ENCODE measurements at places on chromosomes 1 and 21. TPM values are rescaled to one million over a fixed set of nuclear protein-coding genes. Genes with fewer than 3 reads are reported as not detected.

DNA sequence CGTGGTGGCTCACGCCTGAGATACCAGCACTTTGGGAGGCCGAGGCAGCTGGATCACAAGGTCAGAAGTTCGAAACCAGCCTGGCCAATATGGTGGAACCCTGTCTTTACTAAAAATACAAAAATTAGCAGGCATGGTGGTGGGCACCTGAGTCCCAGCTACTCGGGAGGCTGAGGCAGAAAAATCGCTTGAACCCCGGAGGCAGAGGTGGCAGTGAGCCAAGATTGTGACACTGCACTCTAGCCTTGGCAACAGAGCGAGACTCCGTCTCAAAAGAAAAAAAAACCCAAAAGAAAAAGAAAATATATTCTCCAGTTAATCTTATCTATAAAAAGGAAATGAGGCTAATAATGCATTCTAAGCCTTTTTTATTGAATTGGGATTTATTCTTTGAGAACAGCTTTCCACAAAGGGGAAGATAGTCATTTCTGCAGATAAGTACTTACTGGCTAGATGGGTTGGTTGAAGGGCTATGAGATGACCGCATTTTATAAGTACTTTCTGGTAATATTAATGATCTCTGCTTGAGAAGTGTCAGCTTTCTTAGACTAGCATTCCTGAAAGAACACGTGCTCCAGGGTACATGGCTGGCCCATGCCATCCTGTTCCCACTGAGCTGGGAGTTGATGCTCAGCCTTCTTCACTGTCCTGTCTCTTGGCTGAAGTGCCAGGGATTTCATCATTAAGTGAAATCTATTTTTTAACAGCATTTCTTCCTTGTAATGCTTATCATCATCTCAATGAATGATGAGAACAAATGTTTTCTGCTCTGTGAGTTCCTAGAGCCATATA, 57.9 kb downstream of the SASS6 start:
- no peak for DNase-seq

DNA sequence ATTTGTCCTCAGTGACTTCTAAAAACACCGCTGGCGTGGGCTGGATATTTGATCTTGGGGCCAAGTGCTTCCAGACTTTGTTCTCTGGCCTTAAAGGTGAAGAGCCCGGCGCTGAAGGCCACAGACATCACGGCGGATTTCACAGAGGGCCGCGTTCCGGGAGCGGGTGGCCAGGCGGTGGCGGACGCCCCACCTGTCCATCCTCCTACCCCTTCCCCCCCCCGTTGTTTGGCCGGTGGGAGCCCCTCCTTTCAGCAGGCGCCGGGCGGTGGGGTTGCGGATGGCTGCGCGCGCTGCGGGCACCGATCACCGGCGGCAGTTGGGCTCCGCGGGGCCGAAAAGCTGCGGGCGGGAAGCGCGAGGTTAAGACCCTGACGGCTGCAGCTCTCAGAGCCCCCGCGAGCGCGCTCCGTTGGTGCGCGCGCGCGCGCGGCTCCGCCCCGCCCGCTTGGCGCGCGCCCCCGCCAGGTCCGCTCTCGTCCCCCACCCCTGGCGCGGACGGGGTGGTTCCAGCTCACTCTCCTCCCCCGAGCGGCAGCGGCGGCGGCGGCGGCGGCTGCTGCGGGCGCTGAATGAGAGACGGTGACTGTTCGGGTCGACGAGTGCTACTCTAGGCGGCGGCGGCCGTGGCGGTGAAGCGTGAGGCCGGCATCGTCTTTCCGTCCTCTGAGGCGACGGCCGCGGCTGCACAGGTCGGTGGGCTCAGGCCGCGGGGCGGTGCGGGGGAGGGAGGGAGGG, at the start of gene RALGPS2:
Gene RALGPS2 (plus strand): TSS at position 517 of the 738 bp plus-strand sequence. CDS start 51,521 bp downstream, outside the sequence.
- DNase-seq: peak; percentile 97

FAM151A gene
- not detected for total RNA-seq

IL12RB2 gene
- total RNA-seq: not detected

GRCh38 chr1:220915117-220915440, 35.8 kb downstream of the HLX start:
- no peak for DNase-seq

GRCh38 chr1:179938752-179939151, 15.9 kb upstream of the CEP350 start:
- no peak for DNase-seq

DNA sequence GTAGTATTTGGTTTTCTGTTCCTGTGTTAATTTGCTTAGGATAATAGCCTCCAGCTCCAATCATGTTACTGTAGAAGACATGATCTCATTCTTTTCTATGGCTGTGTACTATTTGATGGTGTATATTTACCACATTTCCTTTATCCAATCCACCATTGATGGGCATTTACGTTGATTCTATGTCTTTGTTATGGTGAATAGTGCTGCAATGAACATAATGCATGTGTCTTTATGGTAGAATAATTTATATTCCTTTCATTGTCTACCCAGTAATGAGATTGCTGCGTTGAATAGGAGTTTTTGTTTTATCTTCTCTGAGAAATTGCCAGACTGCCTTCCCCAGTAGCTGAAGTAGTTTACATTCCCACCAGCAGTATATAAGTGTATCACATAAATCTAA, 538.8 kb downstream of the LRRIQ3 start:
- DNase-seq: no peak

LAX1 gene
- 0.29 TPM for total RNA-seq

GRCh38 chr1:205936311-205936710, 6.9 kb downstream of the SLC26A9 start:
- no peak for DNase-seq

DNA sequence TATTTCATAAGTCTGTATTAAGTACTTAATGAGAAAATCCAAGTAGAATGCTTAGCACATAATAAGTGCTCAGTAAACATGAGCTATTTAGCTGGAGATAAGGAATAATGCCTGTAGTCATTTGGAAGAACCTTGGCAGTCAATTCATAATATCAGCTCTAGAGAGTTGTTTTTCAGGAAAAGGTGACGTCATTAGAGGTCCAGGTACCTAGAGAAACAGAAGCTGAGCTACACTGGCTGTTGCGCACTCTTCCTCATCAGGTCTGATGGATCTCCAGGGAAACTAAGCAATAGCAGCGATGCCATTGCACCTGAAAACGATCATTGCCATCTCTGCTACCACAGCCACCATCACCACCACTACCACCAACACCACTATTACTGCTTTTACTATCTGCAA, 187.8 kb upstream of the PLD5 start:
- DNase-seq: no peak
